Psoas muscle (tissue), 8 donors: ENCODE measurements at places on chromosomes 12 and 14.

DNA sequence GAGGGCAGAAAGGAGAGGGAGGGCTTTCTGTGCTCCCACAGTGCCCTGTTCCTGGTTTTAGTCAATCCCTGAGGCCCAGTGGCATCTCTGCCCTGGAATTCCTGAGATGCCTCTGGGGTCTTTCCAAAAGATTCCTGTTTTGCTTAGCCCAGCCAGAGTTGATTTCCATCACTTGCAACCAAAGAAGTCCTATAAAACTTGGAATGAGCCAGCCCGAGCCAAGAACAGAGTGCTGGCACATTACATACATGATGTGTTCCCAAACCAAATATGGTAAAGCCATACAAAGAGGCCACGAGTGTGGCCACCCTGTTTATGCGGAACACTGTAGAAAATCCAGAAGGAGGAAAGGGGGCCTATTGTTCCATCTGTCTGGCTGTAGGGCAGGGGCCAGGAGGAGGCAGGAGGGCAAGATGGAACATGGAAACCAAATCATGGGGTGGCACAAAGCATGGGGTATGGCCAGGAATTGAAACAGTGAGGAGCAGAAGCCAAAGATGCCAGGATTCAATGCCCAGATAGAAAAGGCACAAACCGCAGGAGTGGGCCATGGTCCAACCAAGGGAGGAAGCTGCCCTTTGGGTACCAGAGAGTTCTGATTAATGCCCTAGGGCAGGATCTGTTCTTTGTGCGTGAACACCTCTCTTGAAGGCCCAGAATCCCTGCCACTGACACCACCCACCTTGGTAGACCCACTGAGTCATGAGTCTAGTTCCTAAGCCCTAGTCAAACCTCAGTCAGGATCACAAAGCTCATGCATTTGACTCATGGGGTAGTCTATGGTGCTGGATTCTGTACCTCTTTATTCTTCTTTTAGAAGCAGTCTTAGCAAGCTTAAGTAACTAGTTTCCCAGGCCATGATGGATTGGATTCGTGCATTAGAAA lies 75.2 kb downstream of the LRRC74A start:
- no peak for DNase-seq

DNA sequence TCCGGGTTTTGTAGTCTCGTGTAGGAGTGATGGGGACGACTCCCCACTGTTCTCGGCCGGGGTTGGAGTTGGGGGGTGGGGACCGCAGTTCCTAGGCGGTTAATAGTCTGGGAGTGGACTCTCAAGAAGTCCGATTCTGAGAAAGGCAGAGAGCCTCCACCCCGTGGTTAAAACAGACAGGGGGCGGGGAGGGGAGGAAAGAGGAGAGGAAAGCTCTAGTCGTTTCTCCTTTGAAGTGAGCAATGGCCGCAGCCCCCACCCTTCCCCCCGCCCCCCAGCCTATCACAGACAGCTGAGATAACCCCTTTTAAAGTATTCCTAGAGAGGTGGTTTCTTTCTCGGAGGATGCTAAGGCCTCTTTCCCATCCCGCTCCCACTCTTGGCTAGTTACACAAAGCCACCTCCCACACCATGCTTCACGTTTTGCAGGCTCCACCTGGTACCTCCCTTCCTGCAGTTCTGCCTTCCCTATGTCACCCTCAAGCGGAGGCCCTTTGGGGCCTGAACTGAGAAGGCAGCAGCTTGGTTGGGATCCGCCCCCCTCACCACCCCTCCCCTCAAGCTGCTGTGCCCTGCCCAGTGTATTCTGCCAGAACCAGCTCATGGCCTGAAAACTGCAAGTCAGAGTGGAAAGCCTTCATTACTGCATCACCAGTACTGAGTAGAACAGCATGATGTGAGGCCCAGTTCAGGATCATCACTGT lies 853 bp downstream of the USP5 start:
- peak; percentile 70 for DNase-seq

DNA sequence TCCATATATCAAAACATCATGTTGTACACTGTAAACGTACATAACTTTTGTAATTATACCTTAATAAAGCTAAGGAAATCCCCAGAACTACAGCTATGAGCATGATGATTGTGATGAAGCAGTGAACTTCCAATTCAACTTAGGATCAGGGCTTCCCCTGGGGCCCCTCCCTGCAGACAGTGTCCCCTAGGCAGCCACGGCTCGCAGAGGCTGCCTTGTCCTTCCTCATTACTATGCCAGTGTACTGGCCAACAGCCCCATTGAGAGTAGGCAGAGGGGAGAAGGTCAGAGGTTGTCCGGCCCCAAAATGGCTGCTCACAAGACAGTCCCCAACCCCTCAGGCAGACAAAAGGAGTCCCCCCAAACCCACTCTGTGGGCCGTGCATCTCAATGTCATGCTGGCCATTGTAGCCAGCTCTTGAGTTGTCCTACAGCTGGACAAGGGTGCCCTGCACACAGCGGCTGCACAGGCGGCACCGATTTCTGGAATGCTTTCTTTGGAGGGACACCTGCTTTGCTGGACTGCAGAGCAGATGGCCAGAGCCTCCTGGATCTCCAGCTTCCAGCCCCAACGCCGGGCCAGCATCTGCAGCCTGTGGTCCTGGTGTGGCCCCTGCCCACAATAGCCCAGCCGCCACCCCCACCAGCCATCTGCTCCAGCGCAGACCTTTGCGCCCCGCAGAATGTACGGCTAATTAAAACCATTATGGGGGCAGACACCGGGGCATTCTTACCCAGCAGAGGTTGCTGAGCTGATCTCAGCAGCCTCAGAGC lies 46.1 kb downstream of the NIN start:
- DNase-seq, result no peak

DNA sequence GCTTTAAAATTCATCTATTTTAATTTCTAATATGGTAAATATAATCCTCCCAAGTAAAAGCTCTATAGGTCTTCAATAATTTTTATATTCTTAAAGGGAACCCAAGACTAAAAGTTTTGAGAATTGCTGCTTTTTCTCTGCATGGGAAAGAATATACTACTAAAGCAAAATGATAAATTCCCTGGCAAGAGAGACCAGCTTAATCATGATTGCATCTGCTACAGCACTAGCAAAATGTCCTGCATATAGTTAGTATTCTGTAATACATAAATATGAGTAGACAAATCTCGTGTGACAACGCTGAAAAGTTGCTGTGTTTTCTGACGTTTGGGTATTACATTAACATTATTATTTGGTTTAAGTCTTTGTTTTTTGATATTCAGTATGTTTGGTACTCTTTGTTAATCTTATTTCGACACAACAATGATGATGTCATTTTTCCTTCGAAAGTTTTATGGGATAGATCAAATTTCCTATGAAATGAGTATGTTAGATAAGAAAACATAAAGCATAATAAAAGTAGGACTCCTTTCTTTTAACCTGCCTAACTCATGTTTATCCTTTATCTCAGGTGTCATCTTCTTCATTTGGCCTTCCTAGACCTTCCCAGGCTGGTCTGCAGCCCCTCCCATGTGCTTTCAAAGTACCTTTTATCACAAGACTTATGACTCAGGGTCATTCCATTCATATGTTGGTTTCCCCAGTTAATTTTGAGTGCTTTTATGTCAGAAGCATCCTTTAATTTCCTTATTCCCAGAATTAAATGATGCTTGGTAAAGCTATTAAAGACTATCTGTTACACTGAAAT lies 321.9 kb downstream of the RAD51B start:
- no peak for DNase-seq

DNA sequence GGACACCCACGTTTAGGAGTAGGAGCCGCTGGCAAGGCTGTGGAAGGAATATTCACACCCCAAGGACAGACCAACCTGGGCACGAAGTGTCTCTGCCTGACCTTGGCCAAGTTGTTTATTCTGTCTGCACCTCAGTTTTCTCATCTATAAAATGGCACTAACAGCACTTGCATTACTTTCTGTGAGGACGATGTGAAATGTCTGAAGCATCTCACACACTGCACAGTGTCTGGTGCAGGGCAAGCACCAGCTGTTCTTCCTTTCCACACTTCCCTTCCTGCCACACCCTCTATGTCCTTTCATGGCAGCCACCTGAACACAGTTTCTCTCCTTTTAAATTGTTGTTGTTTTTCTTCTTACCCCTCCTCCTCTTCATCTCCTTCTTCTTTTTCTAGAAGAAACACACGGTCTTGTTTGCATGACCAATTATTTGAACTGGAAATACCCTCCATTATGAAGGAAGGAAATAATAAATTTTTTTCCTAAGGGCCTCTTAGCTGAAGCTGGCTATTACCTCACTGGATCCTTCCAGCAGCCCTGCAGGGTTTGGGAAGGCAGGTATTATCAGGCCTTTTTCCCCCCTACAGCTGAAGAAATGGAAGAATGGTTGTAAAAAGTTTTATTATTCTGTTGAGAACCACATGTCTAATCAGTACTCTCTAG lies 42.9 kb upstream of the ATP23 start:
- DNase-seq, result no peak

DNA sequence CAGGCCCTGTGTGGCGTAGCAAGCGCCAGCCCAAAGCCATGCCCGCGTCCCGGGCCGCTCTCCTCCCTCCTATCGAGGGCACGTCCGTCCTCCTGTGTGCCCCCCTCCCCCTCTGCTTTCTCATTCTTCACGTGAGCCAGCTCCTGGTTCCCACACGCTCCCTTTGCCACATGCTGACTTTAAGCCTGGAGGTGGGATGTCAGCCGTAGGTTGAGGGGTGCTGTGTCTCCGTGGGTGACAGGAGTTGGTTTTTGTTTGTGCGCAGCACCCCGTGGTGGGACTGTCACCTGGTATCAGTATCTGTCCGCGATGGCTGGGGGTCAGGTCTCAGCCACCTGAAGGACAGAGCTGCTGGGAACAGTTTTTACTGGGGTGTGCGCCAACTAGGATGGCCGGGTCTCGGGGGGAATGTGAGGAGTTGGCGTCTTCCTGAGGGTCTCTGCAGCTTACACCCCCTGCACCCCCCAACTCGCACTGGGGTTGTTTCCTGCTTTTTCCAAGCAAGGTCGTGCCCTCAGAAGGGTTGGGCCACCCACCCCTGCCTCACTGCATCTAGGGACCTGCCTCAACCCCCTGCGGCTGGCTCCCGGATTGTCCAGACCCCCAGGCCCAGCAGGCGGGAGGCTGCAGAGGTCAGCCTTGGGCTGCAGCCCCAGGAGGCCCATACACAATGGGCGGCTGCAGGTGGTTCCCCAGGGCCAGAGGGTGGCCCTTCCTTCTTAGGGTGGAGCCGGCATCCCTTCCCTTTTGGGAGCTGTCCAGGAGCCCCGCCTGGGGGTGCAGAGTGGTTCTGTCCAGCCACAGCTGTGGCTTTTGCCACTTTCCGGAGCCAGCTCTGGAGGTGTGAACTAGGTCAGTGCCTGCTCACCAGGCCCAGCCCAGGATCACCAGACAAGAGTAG lies 7.3 kb downstream of the ULK1 start:
- peak; percentile 86 for DNase-seq

DNA sequence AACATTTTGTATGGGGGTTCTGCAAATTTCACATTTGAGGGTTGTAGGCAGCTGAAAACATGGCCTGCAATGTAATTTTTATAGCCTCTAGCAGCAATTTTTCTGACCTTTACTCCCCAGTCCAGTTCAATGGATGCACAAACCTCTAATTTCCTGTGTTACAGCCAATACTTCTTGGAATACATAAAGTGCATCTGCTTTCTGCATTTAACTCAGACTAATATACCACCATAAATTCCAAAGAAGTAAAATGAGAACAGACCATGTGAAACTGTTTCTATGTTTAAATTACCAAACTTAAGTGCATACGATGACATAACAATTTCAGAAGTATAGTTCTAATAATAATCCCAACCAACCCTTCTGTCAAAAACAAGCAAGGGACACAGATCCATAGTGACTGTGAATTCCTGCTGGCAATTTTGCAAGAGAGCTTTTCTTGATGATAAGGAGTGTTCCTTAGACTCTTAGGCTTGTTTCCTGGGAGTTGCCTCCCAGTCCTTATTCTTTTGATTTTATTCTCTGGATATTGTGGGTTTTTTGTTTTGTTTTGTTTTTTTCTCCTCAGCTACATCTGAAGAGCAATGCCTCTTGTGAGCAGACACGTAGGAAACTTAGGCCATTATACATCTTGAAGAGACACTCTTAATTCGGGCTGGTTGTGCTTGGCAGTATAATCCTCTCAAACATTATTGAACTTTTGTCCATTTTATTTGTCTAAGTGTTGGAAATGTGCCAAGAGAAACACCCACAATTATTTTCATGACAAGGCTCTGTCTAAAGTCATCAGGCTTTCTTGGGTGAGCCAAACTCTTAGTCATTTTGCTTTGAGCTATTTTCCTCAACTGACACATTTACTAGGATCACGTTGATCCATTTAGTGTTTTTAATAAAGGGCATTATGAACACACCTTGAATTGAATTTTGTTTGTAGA lies 51.3 kb upstream of the RERGL start:
- DNase-seq, result no peak

DNA sequence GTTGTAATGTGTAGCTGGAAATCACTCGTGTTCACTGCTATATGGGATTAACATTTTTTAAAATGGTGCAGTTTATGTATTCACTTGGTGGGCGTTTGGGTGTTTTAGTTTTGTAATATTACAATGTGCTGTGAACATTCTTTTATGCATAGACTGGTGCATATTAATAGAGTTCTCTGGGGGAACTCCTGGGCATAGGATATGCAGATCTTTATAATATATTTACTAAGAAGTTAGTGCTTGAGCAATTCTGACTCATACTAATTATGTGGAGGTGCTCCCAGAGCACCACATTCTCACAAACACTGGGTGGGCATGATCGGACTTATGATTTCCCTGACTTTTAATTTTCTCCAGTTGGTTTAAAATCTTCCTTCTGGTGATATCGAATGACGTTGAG lies 342.3 kb downstream of the PDZRN4 start:
- no peak for DNase-seq

DNA sequence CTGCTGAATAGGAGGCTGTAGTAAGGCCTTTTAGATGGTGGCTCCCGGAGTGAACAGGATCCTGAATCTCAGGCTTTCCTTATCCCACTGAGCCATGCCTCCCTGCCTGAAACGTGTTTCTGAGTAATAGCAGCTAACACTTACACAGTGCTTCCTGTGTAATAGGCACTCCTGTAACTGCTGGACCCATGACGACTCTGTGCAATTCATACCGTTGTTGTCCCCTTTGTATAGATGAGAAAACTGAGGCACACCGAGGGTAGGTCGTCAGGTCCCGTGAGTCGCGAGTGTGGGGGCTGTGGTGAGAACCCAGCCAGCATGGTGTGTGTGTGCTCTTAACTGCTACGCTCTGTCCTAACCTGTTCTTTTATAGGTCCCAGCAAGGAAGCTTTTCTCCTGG lies 193.6 kb downstream of the CACNA1C start:
- DNase-seq, result no peak

- DNase-seq, result no peak
Measured at GRCh38 chr14:99095369-99095768, 176.6 kb downstream of the BCL11B start.

DNA sequence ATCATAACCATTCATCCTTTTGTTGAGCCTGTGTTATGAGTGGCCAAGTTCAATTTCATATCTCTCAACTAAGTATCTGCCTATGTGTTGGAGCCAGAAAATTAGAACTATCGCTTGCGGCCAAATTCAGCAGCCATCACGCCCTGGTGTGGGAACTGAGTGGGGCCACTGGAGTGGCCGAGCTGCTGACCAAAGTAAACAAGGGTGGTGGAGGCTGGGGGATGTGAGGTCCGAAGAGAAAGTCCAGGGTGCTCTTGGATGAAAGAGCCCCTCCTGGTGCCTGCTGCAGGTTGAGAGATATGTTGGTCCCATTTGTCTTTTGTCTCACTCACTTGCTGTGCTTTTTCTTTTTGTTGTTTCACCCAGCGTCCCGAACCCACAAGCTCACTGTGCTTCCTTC lies 14.9 kb downstream of the ADGRD1 start:
- no peak for DNase-seq

- no peak for DNase-seq
Measured at GRCh38 chr14:60212503-60213371, 36.3 kb upstream of the PPM1A start.
